CD4-positive, alpha-beta T cell treated with Interleukin-6 for 4 hours (primary cell): ENCODE measurements at places on chromosomes 12 and 14.
A peak's percentile ranks its signal among the peaks of the same experiment; 100 is the strongest.

- no peak for DNase-seq
These were observed 247.4 kb downstream of the NRXN3 start for GRCh38 chr14:78417532-78417931.

- DNase-seq = no peak
These were observed 106.2 kb downstream of the NUAK1 start for GRCh38 chr12:106032623-106032925.

DNA sequence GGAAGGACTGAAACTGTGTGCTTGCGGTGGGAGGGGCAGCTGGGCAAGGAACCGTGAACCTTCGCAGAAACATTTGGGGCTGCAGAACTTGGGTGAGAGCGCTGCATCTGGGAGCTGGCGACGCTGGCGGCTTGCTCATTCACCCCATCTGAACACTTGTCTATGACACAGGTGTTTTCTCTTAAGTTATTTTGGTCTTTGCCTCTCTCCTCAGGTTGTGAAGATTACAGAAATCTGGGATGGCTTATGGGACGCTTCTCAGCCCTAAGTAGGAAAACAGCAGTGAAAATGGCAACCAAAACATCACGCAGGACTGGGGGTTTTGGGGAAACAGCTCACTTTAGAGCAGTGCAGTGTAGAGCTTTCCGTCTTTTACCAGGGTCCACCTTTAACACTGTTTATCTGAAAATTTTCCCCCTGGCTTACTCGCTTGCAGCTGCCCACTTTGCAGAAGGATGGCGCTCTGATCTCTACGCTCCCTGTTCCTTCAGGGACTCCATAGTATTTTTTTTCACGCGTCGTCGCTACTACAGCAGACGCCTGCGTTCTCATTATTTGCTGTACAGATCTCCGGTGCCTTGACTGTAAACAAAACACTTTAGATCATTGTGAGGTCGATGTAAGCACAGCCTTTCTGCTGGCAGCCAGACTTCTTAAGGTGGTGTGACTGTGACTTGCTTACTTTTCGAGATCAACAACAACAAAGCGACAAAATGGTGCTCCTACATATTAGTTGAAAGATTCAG lies 2.7 kb upstream of the CDKN1B start:
- DNase-seq = peak; percentile 81

DNA sequence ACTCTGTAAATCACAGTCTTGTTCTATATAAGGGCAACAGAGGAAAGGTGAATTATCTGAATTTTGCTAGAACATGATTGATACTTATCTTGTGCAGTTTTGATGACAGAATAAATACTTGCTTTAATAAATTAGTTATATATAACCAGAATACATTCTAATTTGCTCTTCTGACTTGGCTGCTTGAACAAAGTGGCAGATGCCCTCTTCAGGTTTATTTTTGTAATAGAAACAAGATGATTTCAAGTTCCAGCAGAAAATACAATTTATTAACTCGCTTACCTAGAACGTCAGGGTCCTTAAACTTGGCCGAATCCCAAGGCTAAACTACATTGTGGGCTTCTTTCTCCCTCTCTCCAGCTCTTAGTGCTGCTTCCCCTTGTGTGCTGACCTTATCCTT lies 57.6 kb upstream of the SSTR1 start:
- no peak for DNase-seq

GRCh38 chr12:6069437-6070093 lies 54.9 kb downstream of the VWF start:
- DNase-seq = peak; percentile 15

DNA sequence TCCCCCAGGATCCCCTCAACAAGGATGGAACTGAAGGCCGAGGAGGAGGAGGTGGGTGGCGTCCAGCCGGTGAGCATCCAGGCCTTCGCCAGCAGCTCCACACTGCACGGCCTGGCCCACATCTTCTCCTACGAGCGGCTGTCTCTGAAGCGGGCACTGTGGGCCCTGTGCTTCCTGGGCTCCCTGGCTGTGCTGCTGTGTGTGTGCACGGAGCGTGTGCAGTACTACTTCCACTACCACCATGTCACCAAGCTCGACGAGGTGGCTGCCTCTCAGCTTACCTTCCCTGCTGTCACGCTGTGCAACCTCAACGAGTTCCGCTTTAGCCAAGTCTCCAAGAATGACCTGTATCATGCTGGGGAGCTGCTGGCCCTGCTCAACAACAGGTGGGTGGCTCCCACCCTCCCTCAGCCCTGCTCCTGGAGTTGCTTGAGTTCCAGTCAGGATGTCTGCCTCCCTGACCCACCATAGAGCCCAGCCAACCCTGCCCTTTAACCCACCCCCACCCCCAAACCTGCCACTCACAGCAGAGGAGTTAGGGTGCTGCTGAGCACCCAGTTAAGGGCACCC lies 1.4 kb downstream of the ASIC1 start:
- peak; percentile 31 for DNase-seq

GRCh38 chr12:112782250-112782649 lies 9.3 kb upstream of the RPH3A start:
- no peak for DNase-seq

- DNase-seq = no peak
These were observed 2.5 kb upstream of the DIO3 start for GRCh38 chr14:101558739-101559240.

DNA sequence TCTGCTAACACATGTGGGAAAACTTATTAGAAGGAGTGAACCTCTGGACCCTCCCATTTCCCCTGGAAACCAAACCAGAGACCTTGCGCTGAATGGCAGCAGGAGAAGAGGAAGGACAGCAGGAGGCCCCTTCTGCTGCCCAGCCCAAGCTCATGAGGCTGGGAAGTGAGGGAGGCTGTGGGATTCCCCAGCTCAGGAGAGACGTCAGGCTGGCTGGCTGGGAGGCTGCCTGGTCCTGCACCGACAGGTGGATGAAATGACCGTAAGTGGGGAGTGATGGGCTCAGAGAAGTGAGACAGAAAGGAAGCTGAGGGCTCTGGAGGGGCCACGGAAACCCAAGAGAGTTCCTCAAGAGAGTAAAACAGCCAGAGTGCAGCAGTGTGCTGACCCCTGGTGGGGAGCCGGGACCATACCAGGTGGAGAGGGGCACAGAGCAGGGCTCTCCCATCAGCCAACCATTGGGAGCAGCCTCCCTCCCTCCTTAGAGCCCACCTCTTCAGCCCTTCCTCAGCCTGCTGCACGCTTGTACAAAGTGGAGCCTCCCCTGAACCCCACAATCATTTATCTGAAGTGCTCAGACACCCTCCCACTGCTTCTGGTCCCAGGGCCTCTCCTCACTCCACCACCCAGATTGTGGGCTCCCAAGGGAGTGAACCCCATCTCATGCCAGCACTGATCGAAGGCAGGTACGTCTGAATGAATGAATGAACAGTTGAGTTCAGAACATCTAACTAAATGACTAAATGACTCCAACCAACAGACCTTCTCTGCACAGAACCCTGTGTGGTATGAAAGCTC lies 14.0 kb downstream of the TAMALIN start:
- peak; percentile 79 for DNase-seq

DNA sequence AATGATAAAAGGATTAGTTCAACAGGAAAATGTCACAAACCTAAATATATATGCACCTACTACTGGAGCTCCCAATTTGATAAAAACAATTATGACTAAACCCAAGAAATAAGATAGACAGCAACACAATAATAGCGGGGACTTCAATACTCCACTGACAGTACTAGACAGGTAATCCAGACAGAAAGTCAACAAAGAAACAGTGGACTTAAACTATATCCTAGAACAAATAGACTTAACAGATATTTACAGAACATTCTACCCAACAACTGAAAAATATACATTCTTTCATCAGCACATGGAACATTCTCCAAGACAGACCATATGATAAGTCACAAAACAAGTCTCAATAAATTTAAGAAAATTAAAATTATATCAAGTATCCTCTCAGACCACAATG lies 28.0 kb upstream of the LGR5 start:
- DNase-seq = no peak

GRCh38 chr12:104006929-104007328 lies 41.3 kb downstream of the TDG start:
- no peak for DNase-seq

- DNase-seq = no peak
These were observed 393 bp upstream of the DCAF5 start for GRCh38 chr14:69153152-69153872.

GRCh38 chr14:54440037-54440436 lies 1.1 kb downstream of the CNIH1 start:
- DNase-seq = no peak

DNA sequence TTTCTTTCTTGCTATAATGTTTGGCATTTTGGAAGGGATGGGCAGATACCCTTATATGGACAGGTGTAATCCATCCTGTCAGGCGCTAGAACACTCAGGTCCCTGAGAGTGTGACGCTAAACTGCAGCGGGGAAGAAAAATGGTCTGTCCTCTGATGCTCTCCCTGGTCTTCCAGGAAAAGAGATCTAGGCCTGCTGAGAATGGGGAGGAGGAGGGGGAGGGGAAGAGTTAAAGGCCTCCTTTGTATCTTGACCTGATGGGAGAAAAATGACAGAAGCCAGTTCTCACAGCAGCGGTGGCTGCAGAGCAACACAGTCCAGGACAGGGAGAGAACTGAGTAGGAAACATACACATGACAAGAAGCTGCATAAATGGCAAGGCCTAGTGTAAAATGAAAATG lies 61.1 kb downstream of the RPS6KA5 start:
- no peak for DNase-seq

DNA sequence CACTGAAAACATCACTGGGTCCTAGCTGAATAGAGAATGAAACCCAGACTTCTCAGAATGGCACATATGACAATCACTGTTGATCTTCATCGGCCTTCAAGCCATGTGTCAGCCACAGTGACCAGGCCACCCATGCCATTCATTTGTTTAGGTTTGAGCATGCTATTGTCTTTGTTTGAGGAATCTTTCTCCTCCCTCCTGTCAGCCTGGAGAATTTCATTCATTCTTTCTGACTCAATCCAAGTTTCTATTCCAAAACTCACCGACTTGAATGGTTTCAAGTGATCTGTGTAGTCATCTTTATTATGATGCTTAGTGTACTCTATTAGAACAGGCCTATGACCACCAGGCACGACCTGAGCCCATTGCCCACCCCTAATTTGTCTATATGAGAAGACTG lies 106.3 kb downstream of the ETNK1 start:
- DNase-seq = no peak

GRCh38 chr12:100574187-100575074 lies 947 bp downstream of the GAS2L3 start:
- no peak for DNase-seq

DNA sequence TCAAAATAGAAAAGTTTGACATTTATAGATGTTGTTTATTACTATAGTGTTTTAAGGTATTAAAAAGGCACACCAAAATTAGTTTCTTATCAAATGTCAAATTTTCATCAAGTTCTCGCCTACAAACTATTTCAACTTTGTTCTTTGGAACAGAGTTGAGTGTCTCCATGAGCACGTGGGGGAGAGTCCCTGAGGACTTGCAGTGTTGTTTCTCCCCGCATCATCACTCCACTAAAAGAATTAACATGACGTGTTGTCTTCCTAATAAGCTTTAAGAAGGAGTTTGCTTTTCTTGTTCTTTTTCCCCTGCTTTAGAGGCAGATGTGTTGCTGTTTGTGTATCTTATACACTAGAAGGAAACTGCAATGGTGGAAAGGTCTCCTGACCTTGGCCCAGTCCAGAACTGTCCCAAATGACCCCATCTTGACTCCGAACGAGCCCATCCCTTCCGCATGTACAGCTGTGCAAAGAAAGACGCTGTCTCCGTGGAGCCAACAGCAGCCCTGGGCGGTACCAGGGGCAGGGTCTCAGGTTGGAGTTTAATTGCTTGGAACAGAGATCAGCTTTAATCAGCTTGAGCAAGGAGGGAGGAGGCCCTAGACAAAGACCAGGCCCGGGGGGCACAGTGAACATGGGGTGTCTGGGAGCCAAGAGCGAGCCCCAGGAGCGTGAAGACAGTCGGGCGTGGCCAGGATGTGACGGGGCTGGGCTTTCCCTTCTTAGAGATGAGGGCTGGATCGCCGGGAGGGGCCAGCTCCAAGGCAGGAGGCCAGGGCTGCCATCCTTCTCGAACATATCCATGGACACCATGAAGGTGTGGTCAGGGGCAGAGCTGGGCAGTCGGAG lies 215.4 kb upstream of the RTL1 start:
- no peak for DNase-seq

DNA sequence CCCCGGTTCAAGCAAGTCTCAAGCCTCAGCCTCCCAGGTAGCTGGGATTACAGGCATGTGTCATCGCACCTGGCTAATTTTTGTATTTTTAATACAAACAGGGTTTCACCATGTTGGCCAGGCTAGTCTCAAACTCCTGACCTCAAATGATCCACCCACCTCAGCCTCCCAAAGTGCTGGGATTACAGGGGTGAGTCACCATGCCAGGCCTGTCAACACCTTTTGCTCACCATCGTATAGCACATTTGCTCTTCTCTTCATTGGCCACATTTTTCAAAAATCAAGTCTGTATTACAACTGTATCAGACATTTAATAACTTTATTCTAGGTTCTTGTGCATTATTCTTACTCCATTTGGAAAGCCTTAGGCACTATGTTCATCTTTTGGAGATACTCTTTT lies 50.3 kb downstream of the BCAT1 start:
- DNase-seq = no peak

GRCh38 chr12:97778111-97778510 lies 315.5 kb downstream of the RMST start:
- DNase-seq = no peak

DNA sequence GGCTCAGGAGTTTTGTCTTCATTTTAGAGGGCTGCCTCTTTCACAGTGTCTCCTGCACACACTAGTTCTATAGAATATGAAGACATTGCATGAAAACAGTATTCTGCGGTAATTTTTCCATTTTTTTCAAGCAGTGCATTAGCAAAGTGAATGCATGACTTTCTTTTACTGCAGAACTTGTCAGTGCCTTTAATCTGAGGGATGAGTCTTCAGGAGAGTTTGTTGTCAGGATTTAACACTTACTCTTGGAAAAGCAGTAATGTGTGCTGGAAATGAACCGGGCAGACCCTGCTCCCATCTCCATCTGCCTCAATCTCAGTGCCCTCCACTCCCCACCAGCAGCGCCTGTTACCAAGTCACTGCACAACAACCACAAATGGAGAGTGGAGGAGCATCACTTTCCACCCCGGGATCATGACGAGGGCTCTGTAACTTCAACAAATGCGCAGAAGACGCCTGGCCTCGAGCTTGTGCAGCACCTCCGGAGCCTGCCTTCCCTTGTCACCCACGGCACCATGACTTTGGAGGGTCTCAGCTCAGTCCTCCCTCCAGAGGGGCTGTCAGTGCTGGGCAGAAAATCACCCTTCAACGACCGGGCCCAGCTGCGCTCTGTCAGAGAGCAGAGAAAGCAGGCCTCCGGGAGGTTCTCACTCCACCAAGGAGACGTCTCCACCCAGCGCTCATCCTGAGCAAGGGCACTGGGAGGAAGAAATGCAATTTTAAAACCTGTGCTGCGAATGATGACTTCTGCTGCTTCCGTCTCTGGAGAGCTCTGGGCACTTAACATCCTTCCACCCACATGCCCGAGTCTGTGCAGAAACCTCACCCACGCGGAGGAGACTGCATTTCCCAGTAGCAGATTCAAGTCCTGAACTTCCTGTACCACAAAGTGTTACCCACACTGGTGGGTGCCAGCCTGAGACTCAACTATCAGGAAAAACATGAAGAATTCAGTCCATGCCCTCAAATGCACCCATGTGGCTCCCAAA lies 255.7 kb downstream of the ADGRD1 start:
- DNase-seq = no peak

- peak; percentile 63 for DNase-seq
These were observed 10.6 kb upstream of the MLXIP start for GRCh38 chr12:122067966-122068365.
